ENCODE measurements at places on chromosomes 7 and 10.
A peak's percentile ranks its signal among the peaks of the same experiment; 100 is the strongest.

- DNase-seq: no peak
Observed at GRCh38 chr10:128793726-128794655, 667.8 kb upstream of the MKI67 start.

GRCh38 chr7:116534790-116535189 lies 10.0 kb downstream of the CAV1 start:
- no peak for DNase-seq

DNA sequence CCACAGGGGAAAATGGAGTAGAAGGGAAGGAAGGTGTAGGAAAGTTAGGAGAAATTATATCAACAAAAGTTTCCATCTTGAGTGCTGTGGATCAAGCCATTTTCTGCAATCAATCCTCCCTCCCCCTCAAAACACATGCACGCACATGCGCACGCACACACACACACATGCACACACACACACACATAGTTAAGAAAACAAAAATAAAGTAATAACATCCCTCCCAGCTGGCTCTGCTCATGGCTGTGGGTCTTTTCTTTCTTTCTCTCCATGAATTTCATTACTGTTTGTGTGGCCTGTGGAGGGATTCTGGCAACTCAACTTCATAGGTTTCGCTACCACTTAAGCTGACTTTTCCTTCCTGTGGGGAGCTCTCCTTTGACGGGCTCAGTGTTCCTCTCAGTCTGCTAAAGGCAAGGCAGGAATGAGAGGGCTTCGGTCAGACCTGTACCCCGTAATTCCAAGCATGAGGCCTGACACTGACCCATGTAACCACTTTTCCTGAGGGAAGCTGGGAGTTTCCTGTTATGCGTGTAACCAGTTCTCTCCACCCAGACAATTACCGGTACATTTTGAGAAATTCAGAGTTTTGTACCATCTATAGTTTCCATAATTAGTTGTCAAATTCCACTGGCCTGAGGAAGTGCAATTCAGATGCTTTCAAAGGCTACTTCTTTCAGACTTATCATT lies 79.8 kb downstream of the ZNF92 start:
- DNase-seq: no peak

DNA sequence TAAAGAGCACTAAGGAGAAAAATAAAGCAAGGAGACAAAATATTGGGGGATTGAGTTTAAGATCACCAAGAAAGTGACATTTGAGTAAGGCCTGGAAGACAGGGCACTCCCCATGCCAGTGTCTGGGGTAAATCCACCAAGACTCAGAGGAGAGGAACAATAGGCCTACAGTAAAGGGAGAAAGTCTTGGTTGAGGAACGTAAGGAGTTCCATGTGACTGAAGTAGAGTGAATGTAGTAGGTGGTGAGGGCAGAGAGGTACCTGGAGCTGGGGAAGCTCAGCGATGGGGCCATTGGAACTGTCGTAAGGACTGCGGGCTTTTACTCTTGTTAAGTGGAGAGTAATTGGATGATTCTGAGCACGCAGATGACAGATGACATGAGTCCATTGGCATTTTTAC lies 69.4 kb downstream of the CPED1 start:
- DNase-seq: no peak

GRCh38 chr7:126768836-126769235 lies 483.9 kb downstream of the GRM8 start:
- DNase-seq: peak; percentile 17

GRCh38 chr10:61692447-61693010 lies 29.8 kb downstream of the CABCOCO1 start:
- no peak for DNase-seq

GRCh38 chr10:85547460-85548023 lies 819.1 kb downstream of the GRID1 start:
- DNase-seq: no peak

- no peak for DNase-seq
Observed at GRCh38 chr7:55065511-55066229, 46.9 kb downstream of the EGFR start.

GRCh38 chr7:24730018-24730369 lies 27.3 kb downstream of the GSDME start:
- DNase-seq: no peak

DNA sequence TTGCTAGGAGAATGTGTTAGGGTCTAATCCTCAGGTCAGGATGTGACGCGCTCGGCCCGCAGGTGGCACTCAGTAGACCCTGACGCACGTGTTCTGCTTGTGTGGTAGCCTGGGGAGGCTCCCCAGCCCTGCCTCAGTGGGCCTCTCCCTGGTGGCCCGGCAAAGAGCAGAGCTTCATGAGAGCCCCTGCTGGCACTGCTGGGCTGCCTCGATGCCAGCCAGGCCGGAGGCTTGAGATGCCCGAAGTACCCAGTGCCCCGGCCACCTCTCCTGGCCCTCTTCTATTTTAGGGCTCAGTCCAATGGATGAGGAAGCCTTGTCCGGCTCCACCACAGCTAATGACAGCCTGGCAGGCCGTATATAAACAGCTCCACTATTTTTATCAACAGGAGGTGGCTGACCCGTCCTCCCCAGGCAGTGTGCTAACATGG lies 42.0 kb downstream of the PRF1 start:
- no peak for DNase-seq

- DNase-seq: no peak
Observed at GRCh38 chr10:31728698-31729224, 199.9 kb downstream of the ARHGAP12 start.

- DNase-seq: no peak
Observed at GRCh38 chr7:7060828-7061599, 121.3 kb upstream of the C1GALT1 start.

- peak; percentile 84 for DNase-seq
Observed at GRCh38 chr10:97708976-97709946, 4.3 kb upstream of the MARVELD1 start.

DNA sequence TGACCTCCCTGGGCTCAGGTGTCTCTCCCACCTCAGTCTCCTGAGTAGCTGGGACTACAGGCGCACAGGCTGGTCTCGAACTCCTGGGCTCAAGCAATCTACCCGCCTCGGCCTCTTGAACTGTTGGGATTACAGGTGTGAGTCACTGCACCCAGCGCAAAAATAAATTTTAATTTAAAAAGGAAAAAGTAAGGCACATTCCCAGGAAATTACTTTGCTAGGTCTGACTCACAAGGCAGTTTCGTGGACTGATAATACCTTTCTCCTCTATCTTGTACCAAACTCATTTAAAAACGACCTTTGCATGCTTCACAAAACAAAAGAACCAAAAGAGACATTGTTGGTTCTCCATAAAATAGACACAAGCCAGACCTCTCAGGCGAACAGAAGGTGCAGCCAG lies 29.7 kb downstream of the PARP12 start:
- no peak for DNase-seq

DNA sequence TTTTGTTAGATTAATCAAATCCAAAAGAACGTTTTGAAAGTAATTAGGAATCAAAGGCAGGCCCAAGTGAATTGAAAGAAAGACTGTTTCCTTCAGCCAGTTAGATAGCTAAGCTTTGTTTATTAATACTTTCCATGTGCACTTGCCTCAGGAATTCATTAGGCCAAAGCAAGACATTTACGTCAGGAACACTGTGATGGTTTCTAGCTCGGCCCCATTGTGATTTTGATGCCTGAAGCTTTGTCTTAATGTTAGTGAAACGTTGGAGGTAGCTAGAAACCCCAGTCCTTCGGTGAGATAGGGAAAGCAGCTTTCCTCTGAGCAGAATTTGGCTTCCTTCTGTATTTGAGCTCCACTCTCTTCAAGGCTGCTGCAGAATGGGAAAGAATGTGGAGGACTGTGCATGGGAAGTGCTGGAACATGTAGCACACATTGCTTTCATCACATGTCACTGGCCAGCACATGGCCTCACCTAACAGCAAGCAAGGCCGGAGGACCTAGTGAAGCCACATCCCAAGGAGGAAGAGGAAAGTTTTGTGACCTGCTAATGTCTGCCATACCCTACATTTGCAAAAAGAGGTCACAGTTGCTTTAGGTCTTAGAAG lies 64.1 kb downstream of the PCGF5 start:
- DNase-seq: no peak

DNA sequence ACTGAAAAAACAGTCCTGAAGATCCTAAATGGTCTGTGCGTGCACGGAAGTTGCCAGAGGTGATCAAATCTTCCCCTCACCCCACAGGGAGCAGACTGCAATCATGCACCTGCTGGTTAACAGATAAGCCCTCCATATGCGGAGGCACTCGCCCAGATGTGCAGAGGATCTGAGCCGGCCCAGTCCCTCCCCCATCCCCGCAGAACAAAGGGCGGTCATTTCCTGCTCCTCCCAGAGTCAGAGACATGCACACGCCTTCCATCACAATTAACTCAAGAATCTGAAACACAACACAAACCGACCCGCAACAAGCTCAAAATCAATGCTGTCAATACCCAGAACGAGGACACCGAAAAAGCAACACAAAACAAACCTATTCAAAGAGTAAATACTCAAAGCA lies 24.2 kb downstream of the CRTAC1 start:
- DNase-seq: peak; percentile 70

- no peak for DNase-seq
Observed at GRCh38 chr10:43372765-43373361, 1.4 kb downstream of the FXYD4 start.

GRCh38 chr10:50417486-50417885 lies 166.2 kb upstream of the ASAH2 start:
- DNase-seq: peak; percentile 83

DNA sequence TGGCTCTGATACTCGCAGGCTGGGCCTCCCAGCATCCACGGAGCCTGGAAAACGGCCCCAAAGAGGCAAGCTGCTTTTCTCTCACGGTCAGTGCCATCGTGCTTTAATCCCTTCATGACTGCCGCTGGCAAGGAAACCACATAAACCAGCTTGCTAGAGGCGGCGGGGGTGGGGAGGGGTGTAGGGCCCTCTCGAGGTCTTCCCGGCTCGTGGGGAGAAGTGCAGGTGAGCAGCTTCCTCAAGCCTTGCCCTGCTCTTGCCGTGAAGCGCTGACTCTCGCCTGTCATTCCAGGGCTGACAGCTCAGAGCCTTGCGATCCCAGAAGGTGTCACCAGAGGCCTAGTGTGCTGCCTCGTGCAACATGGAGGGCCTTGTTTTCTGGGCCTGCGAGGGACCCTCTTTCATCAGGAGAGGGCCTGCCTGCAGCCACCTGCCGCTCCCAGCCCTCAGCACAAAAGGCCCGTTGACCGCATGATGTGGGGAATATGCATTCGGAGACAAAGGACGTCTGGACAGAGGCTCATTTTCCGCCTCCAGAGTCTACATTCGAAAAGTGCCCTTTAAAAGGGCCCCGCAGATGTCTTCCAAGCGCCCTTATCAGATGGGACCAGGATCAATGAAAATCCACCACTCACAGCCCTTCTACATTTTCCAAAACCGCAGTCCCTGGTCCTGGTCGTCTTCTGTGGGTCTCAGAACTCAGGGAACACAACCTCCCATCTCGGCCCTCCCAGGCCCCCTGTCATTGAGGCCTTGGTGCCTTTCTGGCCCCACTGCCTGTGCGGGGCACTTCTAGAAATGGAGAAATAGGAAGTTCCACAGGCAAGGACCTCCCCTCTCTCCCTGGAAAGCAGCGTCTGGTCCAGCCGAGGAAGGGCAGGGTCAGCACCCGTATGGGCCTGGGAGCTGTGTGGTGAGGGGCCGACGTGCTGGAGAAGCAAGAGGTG lies 58.7 kb downstream of the ZRANB1 start:
- DNase-seq: no peak

GRCh38 chr7:107846324-107846723 lies 43.3 kb upstream of the SLC26A3 start:
- peak; percentile 10 for DNase-seq

DNA sequence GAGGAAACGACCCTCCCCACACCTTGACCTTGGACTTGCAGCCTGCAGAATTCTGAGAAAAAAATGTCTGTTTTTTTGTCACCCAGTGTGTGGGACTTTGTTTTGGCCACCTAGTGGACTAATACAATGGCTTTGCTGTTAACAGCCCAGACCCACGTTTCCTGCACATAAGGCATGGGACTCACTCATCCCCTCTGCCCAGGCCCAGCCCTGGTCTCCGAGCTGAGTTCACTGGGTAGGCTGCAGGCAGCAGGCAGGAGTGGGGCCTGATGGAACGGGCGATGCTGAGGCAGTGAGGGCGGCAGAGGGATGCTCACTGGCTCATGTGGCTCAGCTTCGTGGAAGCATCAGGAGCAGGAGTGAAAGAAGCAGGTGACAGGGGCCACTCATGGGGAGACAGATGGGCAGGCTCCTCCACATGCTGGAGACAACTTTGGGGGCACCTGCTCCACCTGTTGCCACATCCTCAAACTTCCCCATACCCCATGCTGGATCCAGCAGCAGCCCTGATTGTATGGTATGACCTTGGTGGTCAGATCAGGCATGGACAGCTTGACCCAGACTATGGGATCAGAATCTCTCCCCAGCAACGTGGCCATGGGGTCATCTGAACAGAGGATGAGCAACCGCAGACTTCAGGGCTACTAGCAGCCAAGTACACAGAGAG lies 65.8 kb upstream of the ANTXRL start:
- no peak for DNase-seq

- peak; percentile 65 for DNase-seq
Observed at GRCh38 chr7:94022550-94022949, 18.4 kb upstream of the BET1 start.

- no peak for DNase-seq
Observed at GRCh38 chr7:135837675-135838074, 89.1 kb upstream of the FAM180A start.

Data from OCI-M1 (cell line).